ENCODE measurements at places on chromosomes 5 and 9.
A peak's percentile ranks its signal among the peaks of the same experiment; 100 is the strongest.

DNA sequence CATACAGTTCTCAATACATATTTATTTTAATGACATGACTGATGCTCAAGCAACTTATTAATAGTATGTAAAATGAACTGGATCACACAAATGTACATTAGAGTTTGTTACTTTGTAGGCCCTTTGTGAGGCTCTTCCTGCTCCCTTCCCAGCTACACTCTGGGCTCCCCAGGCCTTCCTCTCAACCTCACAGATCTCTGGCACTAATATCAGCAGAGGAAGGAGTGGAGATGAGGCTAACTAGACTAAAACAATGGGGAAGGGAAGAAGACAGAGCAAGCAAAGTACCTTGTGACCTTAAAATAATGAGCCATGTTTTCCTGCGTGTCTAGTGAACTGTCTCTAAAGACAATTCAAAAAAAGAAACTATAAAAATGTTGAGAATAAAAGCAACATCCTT, 30.3 kb upstream of the TEK start:
- no peak for DNase-seq

DNA sequence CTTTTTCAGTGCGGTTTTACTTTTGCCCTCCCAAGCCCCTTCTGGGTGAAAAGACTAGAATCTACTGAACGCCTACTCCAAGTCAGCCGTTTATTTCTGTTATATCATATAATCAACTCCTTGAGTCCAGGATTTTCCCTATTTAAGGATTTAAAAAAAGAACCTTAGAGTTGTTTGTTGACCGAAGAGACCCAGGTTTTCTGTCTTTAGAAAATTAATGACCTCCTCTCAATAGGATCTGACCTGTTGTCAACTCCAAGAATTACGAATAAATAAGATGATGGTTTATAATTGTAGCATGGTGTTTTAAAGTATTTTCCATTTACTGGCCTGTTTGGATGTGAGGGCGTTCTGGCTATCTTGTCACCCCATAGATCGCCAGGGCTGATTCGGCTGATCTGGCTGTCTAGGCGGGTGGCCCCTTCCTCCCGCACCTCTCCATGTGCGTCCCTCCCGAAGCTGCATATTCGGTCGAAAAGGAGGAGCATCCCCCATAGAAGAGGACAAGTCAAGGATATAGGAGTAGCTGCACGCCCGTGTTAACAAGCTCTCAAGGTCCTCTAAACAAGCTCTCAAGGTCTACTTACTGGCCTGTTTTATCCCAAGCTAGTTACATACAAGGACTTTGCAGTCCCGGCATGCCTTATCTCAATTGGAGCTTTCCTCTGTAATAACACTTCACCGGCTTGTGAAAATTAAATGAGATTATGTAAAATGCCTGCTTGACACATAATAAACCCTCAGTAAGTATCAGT, 1.1 kb upstream of the UBAP2 start:
- no peak for DNase-seq

- no peak for DNase-seq
Measured at GRCh38 chr5:11898-12297, 80.1 kb upstream of the PLEKHG4B start.

DNA sequence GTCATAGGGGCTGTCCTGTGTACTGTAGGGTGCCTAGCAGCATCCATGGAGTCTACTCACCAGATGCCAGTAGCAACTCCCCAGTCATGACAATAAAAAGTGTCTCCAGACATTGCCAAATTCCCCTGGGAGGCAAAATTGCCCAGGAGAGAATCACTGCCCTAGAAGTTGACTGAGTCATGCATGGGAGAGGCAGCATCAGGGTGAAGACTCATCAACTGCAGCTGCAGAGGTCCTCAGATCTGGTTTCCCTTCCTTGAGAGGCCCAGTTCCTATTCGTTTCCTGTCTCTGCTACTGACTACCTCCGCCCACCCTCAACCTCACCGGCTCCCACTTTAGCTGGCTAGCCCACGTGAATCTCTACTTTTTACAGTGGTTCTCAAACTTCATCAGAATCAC, 88.6 kb upstream of the AGXT2 start:
- DNase-seq, result no peak

DNA sequence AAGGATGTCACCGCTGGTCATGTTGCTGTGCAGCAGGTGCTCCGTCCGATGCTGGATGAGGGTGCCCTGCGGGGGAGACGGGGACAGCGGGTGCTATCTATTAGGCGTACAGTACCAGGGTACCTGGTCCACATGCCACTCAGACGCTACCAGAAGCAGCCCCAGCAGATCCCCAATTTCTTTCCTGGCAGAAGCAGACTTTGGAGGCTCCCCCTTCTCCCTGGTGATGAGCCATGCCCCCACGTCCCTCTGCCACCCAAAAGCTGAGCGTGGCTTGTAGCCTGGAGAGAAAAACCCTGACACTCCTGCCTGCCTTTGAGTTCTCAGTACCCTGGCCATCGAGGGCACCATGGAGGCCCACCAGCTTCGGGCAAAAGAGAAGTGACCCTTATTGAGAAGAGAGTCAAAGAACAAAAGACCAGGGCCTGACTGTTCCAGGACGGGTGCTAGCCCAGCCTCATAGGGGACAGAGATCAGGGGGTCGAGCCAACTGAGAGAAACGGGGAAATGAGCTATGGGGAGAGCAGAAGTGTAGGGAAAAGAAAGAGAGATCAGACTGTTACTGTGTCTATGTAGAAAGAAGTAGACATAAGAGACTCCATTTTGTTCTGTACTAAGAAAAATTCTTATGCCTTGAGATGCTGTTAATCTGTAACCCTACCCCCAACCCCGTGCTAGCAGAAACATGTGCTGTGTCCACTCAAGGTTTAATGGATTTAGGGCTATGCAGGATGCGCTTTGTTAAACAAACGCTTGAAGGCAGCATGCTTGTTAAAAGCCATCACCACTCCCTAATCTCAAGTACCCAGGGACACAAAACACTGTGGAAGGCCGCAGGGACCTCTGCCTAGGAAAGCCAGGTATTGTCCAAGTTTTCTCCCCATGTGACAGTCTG, 62.0 kb upstream of the ZNF354B start:
- DNase-seq, result no peak

DNA sequence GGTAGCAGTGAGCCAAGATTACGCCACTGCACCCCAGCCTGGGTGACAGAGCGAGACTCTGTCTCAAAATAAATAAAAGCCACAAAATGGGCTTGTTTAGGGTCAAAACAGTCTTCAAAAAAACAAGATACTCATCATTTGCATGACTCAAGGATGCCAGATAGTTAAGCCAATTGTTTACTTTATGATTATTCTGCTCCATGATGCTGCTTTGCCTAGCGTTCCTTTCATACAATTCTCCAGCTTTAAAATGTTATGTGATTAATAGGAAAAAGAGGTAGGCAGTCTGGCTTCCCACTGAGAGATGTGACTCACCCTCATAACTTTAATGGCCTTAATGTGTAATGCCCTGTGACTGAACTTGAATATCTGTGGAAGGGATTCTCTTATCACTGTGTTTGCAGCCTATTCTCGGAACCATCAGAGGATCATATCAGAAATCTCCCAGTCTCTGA, 364.6 kb upstream of the TRPC7 start:
- DNase-seq, result no peak

DNA sequence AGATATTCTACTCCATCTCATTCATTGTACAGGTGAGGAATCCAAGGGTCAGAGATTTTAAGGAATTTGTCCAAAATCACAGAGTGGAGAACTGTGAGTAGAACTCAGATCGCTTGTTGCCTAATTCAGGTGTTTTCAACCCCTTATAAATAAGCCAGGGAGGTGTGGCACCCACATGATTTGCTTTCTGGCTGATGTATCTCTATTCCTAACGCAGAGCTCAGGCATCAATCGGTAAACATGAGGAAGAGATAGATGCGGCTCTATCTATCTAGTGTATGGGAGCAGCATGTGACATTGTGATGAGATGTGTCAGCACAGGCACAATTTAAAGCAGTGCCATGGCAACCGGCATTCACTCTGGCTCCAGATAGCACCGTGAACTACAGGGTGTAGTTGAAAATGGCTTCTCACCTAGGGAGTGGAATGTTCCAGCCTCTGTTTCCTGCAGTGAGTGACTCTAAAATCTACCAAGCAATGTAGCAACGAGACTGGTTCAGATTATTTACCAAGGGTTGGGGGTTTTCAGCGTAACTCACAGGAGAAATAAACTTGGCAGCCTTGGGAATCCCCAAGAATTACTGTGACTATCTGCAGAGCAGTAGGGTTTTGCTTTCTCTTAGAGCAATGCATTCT, 53.4 kb upstream of the SUB1 start:
- DNase-seq, result peak; percentile 20

DNA sequence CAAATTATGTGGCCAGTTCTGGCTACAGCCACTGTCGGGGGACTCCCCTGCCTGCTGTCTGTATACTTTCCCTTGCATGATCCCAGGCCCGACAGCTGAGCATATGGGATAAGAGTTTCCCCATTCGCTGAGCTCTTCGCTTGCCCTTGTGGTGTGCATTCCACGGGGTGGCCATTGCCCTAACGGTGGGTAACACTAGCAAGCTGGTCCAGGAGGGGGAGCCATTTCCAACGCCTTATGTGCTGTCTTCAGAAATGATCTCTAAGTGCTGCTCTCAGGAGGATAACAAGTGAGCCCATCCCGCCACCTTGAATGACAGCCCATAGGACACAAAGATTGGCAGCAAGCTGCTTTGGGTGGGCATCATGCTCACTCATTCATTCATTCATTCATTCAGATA, 190.9 kb downstream of the FSTL4 start:
- DNase-seq, result peak; percentile 44

- DNase-seq, result no peak
Measured at GRCh38 chr9:37437010-37437409, 14.5 kb downstream of the GRHPR start.

DNA sequence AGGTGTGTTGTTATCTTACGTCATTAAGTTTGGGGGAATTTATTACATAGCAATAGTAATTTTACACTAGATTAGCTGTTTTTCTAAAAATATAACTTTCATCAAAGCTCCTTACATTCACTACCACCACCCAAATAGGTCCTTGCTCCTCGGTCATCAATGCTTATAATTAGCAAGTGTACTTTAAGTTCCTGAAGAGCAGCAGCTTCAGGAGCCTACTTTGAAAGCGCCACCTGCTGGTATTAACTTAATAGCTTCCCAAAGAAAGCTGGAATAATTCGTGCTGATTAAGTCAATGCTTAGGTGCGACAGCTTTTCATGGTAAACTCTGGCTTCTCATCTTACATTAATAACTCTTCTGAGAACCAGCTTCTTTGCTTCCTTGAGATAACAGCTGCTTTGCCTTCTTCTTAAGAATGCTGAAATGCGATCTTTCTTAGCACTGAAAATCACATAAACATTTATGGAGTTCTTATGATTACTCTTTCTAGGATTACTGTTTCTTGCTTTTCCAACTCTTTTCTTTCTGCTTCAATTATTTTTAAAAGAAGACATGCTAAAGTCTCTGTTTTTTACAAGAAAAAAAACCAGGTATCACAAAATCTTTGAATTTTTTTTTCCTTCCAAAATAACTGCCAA, 10.0 kb upstream of the C5 start:
- DNase-seq, result peak; percentile 33

DNA sequence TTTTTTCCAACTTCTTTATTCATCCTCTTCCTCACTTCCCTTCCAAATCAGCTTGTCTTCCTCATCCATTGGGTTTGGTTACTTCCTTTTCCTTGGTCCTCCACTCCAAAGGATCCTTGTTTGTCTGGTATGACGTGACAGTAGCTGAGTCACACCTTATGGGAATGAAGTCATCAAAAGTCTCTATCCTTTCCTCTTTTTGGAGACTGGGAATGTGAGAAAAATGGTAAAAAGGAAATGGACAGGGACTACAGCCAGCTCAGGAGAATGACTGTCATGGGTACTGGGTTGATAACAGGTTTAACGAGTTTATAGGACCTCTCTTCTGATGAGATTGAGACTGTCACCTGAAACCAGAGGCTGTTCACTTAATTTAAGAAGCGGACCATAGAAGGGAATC, 76.2 kb upstream of the MYO10 start:
- no peak for DNase-seq

- DNase-seq, result no peak
Measured at GRCh38 chr5:101009758-101010519, 106.9 kb upstream of the ST8SIA4 start.

DNA sequence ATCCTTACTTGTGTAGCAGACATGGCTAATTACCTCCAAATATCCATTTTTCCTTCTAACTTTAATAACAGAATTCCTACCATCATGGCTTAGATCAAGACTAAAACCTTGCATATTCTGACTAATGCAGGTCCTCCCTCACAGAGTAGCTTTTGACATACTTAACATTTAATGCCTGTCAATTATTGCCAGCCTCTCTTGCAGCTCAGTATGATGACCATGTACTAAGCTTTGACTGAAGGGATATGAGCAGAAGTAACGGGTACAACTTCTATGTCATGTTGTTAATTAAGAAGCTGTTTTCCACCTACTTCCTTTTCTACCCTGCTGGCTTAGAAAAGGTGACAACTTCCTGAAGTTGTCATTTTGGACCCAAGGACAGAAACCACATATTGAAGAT, 533.4 kb downstream of the PSAT1 start:
- no peak for DNase-seq

DNA sequence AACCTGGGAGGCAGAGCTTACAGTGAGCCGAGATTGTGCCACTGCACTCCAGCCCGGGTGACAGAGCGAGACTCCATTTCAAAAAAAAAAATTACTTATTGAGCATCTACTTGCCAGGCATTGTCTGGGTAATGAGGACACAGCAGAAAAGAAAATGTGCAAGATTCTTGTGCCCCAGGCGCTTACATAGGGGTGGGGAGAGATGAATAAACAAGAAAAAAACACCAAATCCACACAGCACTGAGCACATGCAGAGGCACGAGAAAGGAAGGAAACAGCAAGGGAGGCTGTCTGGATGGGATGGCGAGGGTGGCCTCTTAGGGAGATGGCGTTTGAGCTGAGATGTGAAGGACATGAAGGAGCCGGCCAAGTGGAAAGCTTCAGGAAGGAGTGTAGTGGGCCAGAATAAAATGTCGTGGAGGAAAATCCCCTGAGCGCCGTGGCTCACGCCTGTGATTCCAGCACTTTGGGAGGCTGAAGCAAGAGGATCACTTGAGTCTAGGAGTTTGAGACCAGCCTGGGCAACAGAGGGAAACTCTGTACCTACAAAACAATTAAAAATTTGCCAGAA, 13.9 kb downstream of the DYNC2I2 start:
- DNase-seq, result no peak

DNA sequence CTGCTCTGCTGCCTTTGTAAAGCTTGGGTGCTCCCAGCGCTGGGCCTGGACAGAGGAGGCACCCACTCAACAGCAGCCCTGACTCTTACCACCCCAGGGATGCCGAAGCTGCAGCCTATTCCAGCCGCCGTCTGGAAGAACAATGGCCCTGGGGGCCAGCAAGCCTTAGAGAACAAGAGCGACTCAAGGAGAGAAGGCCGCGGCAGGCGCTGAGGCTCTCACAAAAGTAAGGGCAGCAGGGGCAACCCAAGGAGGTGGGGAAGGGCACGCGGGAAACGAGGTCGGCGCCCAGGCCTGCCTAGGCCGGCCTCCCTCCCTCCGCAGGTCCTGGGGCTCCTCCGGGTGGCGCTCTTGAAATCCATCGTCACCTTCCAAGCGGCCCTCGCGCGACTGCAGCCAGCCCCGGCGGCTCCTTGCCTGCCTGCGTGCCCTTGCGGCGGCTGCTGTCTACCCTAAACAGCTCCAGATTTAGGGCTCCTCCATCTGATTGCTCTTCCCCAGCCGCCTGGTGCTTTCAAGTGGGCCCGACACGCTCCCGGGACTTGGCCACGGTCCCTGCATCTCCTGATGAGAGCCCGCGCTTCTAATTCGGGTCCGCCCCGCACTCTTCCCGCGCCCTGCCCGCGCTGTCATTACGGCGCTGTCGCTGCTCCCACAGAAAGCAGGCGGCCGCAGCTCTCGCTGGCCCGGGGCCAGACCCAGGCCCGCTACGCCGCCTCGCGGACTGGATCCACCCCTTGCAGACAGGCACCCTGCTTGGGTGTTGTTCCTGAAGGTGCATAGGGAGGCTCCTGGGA, 213.3 kb downstream of the SEMA6A start:
- peak; percentile 17 for DNase-seq

- no peak for DNase-seq
Measured at GRCh38 chr9:110056062-110056461, 151.9 kb downstream of the C9orf152 start.
